Cortex of kidney (tissue), 1 donor: ENCODE measurements at places on chromosomes 3 and 15.

DNA sequence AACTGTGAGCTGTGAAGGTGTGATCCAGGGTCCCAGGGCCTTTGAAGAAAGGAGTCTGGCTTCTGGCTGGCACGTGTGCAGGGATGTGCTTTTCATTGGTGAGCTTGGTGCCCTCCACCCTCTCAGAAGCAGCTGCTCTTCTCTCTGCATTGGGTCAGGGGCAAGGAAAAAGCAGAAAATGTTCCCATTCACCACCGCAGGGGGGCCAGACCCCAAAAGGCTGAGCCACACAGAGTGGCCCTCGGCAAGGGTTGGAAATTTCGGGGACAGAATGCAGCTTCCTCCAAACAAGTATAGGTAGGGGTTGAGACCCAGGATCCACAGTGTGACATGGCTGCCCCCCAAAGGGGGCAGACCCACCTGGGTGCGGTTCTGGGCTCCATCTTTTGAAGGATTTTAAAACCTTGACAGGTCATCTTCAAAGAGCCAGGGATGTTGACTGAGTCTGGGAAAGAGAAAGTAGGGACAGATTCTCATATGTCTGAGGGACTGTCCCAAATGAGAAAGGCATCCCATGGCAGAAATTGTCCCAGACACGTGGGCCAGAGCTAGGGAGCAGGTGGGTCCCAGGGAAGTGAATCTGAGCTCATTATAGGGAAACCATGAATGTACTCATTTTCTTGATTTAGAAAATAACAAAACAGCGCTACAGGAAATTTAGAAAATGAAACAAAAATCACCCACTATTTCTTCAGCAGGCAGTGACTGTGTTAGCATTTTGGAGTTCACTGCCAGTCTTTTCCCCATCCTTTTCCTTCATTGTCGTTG is 2.7 kb downstream of the CSK start:
- no peak for DNase-seq

GRCh38 chr3:61965770-61966131 is 404.4 kb downstream of the PTPRG start:
- DNase-seq: no peak

- no peak for DNase-seq
Measured at GRCh38 chr3:44146073-44146472, 95.6 kb upstream of the TOPAZ1 start.

GRCh38 chr3:111668888-111669488 is 73.8 kb upstream of the ZBED2 start:
- no peak for DNase-seq

- no peak for DNase-seq
Measured at GRCh38 chr3:79257791-79258190, 510.0 kb downstream of the ROBO1 start.

DNA sequence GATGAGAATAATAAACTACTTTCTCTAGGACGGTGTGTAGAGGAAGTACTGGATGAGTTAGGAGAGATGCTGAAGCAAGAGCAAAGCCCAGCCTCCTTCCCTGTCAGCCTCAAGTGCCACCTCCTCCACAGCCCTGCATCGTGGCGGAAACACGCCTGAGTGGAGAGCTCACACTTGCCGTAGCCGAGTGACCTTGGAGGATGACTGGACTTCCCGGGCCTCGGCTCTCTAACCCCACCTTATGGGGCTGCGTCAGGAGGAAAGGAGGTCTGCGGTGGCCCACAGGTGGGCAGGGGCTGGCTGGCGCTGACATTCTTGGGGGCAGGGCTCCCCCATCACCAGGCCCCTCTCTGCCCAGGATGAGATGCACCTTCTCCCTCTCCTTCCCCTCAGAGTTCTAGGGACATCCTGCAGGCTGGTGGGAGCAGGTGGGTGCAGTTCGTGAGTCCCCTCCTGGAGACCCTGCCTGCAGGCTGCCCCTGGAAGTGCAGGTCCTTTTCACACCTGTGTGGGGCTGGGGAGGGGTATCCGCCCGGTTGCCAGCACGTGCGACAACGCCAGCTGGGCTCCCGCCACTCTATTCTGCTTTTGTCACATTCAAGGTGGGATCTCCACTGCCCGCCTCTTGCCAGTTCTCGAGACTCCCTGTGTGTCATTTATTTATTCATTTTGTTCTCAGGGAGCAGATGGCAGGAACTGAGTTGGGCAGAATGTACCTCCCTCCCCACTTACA is 175.2 kb downstream of the MEGF11 start:
- peak; percentile 9 for DNase-seq

DNA sequence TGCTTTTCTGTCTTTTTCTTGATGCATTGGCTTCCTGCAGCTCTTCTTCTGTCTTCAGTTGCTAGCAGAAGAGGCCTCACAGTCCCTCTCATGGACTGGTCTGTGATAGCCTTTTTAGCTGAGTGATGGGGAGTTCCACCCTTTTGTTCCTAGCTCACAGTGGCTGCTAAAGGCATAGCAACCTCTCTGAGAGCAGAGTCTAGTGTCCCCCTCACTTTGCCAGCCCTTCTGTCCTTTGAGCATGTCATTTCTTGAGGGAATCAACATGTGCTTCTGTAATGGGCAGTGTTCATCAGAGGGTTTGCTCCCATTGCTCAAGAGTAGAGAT is 44.4 kb downstream of the GAP43 start:
- no peak for DNase-seq

- DNase-seq: no peak
Measured at GRCh38 chr3:195879416-195880036, 28.8 kb downstream of the TNK2 start.

- DNase-seq: no peak
Measured at GRCh38 chr15:60057554-60057953, 53.4 kb downstream of the FOXB1 start.

- DNase-seq: no peak
Measured at GRCh38 chr3:78204977-78205376, 1165.1 kb downstream of the ROBO2 start.

DNA sequence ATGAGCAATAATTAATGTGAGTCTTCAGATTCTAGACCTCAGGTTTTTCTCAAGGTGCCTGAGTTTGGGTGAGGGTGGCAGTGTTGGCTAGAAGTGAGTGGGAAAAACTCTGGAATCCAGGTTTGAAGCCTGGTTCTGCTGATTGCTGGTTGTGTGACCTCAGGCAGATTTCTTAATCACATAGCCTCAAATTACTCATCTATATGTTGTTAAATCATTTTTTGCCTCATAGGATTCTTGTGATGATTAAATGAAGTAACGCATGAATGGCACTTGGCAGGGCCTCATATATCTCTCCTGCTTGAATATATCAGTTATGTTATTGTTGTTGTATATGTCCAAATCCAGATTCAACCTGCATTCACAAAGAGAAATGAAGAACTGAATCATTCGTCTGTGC is 60.5 kb downstream of the NR2F2 start:
- DNase-seq: no peak

- no peak for DNase-seq
Measured at GRCh38 chr15:52115598-52116427, 3.2 kb upstream of the BCL2L10 start.

GRCh38 chr15:85492406-85492805 is 112.0 kb downstream of the AKAP13 start:
- no peak for DNase-seq

DNA sequence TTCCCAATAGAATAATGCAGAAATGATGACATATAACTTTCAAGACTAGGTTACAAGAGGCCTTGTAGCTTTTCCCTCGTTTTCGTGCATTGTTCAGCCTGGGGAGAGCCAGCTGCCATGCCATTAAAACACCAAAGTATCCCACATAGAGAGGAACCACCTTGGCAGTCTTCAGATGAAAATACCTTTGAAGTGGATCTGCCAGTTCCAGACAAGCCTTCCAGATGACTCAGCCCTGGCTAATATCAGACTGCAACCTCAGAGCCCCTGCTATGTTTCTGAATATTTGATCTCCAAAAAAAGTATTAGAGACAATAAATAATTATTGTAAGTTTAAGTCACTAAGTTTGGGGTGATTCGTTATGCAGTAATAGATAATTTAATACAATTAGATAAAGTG is 294.3 kb upstream of the GBE1 start:
- DNase-seq: no peak

- no peak for DNase-seq
Measured at GRCh38 chr3:14698601-14699244, 23.8 kb downstream of the C3orf20 start.

DNA sequence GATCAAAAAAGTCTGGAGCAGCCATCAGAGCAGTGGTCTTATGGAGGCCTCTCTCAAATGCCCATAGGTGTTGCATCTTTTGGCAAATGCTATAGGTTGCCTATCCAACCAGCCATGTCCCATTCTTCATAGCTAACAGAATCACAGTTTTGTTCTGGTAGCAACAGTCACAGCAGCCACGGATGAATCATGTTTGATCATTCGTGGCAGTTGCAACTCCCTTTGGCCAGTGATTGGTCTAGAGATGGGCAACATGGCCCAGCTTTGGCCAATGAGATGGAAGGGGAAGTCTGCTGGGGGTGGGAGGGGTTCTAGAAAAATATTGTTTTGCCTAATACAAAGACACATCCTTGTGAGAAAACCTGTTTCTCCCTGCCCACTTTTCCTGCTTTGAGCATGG is 50.3 kb upstream of the PPP2R3A start:
- DNase-seq: no peak

DNA sequence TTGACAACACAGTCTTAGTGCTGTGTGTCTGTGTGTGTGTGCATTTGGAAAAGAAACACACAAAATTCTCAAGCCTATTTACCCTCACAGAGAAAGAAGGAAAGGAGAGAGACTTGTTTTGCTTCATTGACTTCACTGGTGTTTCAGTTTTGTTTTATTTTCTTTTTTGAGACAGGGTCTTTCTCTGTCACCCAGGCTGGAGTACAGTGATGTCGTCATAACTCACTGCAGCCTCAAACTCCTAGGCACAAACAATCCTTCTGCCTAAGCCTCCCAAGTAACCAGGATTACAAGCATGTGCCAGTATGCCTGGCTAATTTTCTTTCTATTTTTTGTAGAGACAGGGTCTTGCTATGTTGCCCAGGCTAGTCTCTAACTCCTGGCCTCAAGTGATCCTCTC is 636.9 kb downstream of the TAFA4 start:
- no peak for DNase-seq

GRCh38 chr3:170471149-170471548 is 52.5 kb downstream of the CLDN11 start:
- no peak for DNase-seq

- DNase-seq: no peak
Measured at GRCh38 chr15:37289109-37289765, 188.9 kb upstream of the MEIS2 start.

DNA sequence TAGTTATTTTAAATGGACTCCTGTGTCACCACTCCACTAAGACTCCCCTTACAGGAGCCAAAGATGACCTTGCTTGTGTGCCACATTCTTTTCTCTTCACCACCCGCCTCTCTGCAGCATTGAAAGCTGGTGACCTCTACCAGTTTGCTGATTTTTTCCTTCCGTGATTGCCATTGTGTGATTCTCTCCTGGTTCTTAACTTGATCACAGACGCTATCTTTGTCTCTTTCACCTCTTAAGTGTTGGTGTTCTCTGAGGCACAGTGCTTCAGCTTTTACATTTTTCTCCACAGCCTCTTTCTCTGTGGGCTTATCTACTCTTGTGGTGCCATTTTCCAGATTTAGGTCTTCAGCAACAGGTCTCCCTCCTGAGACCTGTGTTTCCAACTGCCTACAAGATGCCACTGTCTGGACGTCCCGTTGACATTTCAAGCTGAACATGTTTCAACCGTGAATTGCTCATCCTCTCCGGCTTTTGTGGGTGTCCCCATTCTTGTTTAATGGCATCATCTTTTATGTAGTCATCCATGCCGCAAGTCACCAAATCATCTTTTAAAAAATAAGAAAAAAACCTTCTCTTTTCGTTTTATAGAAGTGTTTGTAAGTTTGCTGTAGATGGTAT is 26.5 kb downstream of the IQGAP1 start:
- DNase-seq: no peak

- DNase-seq: no peak
Measured at GRCh38 chr3:52810923-52811322, 16.3 kb downstream of the ITIH3 start.

GRCh38 chr3:111303760-111304159 is 232.1 kb downstream of the NECTIN3 start:
- no peak for DNase-seq

DNA sequence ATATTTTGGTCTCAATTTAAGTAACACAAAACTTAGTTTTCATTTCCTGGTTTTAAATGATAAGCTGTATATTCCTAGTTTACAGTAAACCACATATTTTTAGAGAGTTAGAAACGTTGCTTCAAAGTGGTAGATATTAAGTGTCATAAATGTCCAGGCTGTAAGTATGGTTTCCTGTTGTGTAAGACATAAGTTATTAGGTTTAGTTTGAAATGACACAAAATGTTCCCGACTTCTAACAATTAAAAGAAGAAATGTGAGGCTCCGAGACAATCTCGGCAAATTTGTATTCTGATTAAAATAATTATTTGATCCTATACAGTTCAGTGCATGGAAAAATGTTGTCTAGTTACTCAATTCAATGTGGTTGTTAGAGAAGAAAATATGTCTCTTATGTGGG is 387.3 kb downstream of the EPHA3 start:
- no peak for DNase-seq

- no peak for DNase-seq
Measured at GRCh38 chr3:45599984-45600650, 5.6 kb downstream of the LIMD1 start.

GRCh38 chr3:15102836-15103235 is 3.9 kb upstream of the RBSN start:
- no peak for DNase-seq

GRCh38 chr3:37855363-37855970 is 6.2 kb upstream of the CTDSPL start:
- DNase-seq: no peak

GRCh38 chr15:40855706-40856234 is 11.9 kb downstream of the SPINT1 start:
- DNase-seq: no peak

DNA sequence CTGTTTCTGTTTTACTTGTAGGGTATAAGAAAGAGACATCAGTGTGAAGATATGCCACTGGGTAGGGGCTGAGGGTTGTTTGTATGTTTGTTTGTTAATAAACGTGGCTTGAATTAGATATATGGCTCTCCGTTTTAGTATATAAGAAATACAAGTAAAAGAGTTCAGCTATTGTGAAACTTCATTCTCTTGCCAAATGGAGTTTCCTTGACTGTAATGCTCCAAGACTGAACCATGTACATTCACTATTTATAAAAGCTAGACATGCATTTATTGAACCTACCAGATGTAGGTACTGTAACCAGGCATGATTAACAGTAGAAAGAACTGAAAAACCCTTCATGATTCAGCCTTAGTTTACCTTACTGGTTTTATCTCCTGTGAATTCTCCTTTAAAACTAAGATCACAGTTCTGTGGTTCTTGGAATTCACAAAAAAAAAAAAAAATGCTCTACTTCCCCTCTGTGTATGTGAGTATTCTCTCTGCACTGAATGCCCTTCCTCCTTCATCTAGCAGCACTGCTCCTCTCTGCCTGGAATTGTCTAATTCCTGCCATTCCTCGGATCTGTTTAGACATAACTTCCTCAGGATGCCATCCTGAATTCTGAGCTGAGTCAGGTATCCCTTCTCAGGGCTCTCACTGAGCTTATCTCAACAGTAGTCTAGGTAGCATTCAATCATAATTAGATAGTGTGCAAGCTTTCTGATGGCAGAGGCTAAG is 504.4 kb downstream of the FHIT start:
- DNase-seq: no peak
